Germinal center (tissue), 1 donor: ENCODE measurements at places on chromosomes 2 and 18.

GRCh38 chr18:49704334-49704733 lies 109.0 kb downstream of the ACAA2 start:
- DNase-seq, result no peak

DNA sequence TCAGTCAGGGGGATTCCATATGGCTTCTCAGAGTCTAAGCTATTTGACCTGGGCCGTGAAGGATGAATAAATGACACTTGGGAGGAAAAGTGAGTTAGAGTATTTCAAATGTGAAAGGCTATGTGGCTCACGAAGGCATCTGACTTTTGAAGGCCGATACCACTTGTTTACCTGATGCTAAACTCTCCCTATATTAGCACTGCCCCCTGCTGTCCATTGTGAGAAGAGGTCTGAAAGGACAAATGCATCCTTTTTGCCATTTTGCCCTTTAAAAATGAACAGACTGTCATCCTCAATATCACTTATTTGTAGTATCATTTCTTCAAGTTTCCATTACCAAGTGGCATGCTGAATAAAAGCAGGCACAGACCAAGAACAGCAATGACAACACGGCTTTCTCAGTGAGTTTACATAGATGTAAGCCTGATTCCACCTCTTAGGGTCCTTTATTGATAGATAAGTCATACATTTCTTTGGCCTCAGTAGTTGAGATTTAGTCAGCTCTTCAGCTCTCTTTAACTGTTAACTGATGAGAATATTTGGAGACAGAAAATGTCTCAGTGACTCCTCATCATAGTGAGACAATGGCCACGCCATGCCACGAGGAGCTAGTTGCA lies 40.1 kb downstream of the DOCK10 start:
- DNase-seq, result peak; percentile 62

- no peak for DNase-seq
These were observed 108.7 kb upstream of the HS6ST1 start for GRCh38 chr2:128427413-128427755.

DNA sequence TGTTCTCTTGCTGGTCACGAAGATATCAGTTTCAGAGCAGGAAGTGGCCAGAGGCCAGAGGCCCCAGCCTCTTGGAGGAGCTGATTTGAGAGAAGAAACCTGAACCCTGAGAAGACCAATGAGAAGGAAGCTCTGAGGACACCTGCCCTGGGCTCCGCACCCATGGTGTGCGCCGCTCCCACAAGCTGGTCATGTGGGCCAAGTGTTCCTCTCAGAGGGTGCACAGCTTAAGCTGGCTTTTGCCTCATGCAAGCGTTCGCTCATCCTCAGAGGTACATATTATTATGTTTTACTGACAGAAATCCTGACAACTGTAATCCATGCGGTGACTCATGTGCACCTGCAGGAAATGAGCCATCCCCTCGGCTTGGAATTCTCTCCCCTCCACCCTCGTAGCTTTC lies 316.1 kb upstream of the MYT1L start:
- no peak for DNase-seq

GRCh38 chr2:105606081-105606480 lies 138.6 kb upstream of the NCK2 start:
- DNase-seq, result no peak

- DNase-seq, result no peak
These were observed 114.2 kb downstream of the ICA1L start for GRCh38 chr2:202757339-202757738.

DNA sequence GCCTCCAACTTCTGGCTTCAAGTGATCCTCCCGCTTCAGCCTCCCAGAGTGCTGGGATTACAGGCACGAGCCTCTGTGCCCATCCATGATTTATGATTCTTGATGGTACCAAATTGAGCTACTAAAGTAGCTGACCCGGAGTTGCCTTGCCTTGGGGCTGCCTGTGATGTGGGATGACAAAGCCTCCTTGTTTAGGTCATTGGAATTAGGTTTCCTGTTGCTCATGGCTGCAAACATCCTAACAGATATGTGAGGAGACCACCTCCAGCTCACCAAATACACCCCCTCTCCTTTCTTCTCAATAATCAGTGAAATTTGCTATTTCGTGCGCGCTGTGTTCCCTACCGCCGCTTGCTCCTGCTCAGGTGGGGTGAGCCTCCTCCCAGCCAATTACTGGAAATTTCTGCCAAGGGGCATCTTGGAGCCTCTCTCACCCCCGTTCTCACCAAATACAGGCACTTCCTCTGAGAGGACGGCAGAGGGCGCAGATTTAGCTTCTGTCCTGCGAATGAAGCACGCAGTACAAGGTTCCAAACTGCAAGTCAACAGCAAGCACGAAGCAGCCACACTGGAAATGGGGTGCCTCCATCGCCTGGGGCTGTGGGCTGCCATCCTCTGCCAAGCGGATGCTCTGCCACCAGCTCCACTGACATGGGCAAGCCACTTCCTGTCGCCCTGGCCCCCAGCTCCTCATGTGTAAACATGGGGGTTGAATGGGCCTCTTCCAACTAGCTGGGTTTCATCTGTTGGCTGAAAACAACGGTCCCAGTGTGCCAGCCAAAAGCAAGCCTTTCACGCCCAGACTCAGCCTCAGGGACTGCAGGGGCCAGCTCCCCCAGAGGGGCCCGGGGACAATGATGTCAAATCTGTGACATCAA lies 71.7 kb downstream of the NCAPH start:
- DNase-seq, result peak; percentile 79

DNA sequence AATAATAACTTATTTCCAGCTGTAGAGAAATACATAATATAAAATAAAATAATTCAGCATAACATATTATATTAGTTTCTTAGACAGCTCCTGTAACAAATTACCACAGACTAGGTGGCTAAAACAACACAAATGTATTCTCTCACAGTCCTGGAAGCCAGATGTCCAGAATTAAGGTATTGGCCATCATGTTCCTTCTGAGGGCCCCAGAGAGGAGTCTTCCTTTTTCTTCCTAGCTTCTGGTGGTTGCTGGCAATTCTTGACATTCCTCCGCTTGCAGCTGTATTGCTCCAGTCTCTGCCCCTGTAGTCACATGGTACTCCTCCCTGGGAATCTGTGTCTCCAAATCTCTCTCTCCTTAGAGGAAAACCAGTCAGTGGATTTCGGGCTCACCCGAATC lies 146.8 kb downstream of the RBM43 start:
- no peak for DNase-seq

DNA sequence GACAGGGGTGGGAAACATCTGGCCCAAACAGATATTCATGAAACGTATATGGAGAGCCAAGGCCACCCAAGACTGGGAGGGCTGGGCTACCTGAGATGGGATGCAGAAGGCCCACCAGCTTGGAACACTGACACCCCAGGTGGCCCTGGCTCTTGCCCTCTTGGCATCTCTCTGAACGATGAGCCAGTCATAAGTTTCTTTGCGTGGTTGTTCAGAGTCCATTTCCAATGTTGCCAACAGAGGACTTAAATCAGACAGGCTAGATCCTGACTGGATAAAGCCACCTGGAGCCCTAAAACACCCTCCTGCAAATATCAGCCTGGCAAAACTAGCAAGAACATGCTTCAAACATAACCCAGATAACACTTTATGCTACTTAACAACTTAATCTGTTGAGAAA lies 42.6 kb downstream of the LPIN2 start:
- no peak for DNase-seq
